ENCODE measurements at places on chromosomes 12 and 14. TPM values are rescaled to one million over a fixed set of nuclear protein-coding genes. Genes with fewer than 3 reads are reported as not detected.

BDKRB1 gene
- not detected for total RNA-seq

KRT6A gene
- total RNA-seq, result not detected

PMCH gene
- 1.8 TPM for total RNA-seq

GPR84 gene
- 0.11 TPM for total RNA-seq

TRPV4 gene
- total RNA-seq, result not detected

TAS2R8 gene
- not detected for total RNA-seq

SLC7A8 gene
- total RNA-seq, result 0.86 TPM

Data from activated CD8-positive, alpha-beta memory T cell treated with anti-CD3 and anti-CD28 coated beads for 36 hours (primary cell).